ENCODE measurements at places on chromosomes 6 and 20. TPM values are rescaled to one million over a fixed set of nuclear protein-coding genes. Genes with fewer than 3 reads are reported as not detected.

Gene GLP1R
- total RNA-seq, result 0.17 TPM

Gene ADGRF1
- total RNA-seq, result not detected

Gene NDUFAF4
- total RNA-seq, result 12.7 TPM

Gene ENTPD6
- total RNA-seq, result 82.5 TPM

Gene C6orf15
- not detected for total RNA-seq

Gene DYNLT2
- 1.6 TPM for total RNA-seq

Gene HLA-DMA
- 51.7 TPM for total RNA-seq

Gene BPIFB4
- total RNA-seq, result not detected

Gene PKHD1
- total RNA-seq, result under 0.01 TPM

All from subcutaneous adipose tissue (tissue), 4 donors.